ENCODE measurements at places on chromosomes 3 and 15. TPM values are rescaled to one million over a fixed set of nuclear protein-coding genes. Genes with fewer than 3 reads are reported as not detected.

The TRH gene
- total RNA-seq: not detected

The RYK gene
- 65.8 TPM for total RNA-seq

The GOLGA8J gene
- not detected for total RNA-seq

The TSPAN3 gene
- 86.9 TPM for total RNA-seq

The LIPH gene
- total RNA-seq: 0.11 TPM

The RPS17 gene
- total RNA-seq: 5,187 TPM

The CFAP100 gene
- not detected for total RNA-seq

The GPR160 gene
- 1.0 TPM for total RNA-seq

The LSAMP gene
- not detected for total RNA-seq

The ZBBX gene
- not detected for total RNA-seq

The ARGFX gene
- not detected for total RNA-seq

The TMIE gene
- total RNA-seq: 0.38 TPM

The TMCO5A gene
- not detected for total RNA-seq

All from hair follicular keratinocyte (primary cell).